Activated CD8-positive, alpha-beta memory T cell treated with anti-CD3 and anti-CD28 coated beads for 24 hours (primary cell): ENCODE measurements at places on chromosomes 2 and 18.

DNA sequence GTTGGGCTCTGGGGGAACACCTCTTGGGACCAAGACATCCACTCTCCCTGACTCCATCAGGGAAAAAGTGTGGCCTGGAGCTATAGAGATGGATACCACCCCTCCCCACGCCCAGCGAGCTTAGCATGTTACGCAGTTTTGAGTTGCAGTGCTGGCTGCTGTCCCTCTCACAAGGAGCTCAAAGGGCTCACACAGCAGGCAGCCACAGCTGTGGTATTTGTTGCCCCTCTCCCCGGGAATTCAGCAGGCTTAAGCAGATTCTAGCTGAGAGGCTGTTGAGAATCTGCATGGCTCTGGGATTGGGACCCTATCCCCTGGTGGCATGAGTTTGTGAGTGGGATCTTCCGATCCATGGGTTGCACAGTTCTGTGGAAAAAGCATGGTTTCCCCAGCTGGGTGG, 673.1 kb upstream of the FSHR start:
- no peak for DNase-seq

DNA sequence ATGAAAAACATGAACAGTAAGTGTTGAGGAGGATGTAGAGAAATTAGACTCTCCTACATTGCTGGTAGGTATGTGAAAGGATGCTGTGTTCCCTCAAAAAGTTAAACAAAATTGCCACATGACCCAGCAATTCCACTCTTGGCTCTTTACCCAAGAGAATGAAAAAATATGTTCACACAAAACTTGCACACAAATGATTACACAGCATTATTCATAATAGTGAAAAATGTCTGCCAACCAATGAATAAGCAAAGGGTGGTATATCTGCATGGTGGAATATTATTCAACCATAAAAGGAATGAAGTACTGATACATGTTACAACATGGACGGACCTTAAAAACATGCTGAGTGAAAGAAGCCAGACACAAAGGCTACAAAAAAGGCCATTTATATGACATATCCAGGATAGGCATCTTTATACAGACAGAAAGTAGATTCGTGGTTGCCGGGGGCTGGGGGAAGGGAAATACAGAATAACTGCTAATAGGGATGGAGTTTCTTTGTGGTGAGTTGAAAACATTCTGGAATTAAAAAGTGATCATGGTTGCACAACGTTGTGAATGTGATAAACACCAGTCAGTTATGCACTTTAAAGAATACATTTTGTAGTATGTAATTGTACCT, 85.4 kb upstream of the MYO3B start:
- DNase-seq: no peak

- DNase-seq: no peak
These were observed 188.6 kb upstream of the SH3BP4 start for GRCh38 chr2:234763002-234763873.

DNA sequence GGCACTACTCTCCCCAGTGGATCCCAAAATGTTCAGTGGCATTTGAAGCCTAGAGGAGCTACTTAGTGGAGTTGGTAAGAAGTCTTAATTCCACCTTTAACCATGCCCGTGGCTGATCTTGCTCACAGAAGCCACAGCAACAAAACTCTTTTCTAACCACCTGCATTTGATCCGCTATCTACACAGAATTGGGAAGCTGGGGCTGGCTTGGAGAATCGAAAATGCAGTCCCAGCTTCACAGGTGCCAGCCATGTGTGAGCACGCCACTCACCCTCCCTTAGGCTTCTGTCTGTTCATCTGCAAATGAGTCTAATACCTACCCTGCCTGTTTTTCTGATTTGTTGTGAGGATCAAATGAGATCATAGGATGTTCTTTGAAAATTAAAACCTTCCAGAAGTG, 182.6 kb downstream of the BCL11A start:
- no peak for DNase-seq

DNA sequence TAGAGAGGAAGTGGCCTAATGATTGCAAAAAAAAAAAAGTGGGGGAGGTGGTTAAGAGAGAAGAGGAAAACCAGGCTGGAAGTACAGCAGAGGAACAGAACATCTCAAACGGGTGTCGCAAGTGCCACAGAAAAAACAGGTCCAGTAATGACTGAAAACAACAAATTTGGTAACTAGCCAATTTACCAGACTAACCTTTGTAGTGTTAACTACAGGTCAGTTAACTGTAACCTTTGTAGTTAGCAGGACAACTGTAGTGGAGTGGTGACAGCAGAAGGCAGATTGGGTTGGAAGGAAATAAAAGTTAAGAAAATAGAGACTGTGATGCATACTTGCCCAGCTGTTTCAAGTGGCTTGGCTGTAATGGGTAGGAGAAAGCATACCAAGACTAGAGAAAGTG, 91.4 kb upstream of the CHST9 start:
- no peak for DNase-seq
